D721Med (cell line): ENCODE measurements at places on chromosomes 4 and X.

GRCh38 chr4:189185810-189186432 is 754.8 kb upstream of the FRG1 start:
- no peak for DNase-seq

GRCh38 chrX:49232525-49232924 is 615 bp downstream of the CACNA1F start:
- no peak for DNase-seq

- no peak for DNase-seq
These were observed 21.7 kb downstream of the PDLIM3 start for GRCh38 chr4:185513489-185514181.

GRCh38 chrX:20529711-20530110 is 263.0 kb upstream of the RPS6KA3 start:
- DNase-seq = no peak

DNA sequence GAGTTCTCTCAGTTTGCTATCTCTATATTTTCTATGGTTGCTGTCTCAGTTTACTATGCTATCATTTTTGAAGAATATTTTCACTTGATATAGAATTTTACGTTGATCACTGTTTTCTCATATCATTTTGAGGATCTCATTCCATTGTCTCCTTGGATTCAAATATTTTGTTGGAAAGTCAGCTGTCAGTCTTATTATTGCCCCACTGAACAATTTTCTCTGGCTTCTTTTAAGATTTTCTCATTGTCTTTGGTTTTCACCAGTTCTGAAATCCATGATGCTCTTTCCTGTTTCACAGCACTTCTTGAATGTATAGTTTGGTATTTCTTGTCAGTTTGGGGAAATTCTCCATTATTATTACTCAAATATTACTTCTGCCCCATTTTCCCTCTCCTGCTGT is 81.1 kb downstream of the ENPP6 start:
- DNase-seq = no peak

DNA sequence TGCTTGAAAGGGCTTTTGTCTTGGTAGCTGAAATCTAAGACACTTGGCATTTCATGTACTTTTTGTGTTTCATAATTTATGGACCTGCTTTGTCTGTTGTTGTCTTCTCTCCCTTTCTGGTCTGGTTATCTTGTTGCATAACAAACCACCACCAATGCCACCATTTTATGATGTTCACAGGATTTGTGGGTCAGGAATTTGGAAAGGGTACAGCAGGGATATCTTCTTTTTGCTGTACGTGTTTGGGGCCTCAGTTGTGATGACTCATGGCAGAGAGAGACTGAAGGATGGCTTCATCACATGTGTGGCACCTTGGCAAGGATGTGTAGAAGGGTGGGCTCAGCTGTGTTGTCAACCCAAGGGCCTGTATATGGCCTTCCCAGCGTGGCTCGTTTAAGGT is 35.2 kb downstream of the KDM6A start:
- DNase-seq = no peak

DNA sequence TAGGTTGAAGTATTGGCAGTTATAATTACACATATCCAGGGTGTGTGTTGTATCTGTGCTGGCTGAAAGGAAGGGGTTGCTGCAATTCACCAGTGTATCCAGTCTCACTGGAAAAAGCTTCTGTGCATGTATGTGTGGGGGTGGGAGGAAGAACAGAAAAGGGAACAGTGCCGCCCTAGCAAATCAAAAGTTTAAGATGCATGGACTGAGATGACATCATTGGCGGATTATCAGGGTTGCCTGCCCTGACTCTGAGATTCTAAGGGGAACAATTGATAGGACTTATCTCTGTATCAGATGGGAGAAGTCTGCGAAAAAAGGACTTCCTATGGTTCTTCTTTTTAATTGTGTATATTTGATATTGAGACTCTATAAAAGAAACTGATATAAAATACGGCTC is 3.5 kb downstream of the SLC25A43 start:
- no peak for DNase-seq

GRCh38 chr4:3346146-3346545 is 53.3 kb downstream of the RGS12 start:
- DNase-seq = no peak

- no peak for DNase-seq
These were observed 14.7 kb upstream of the C1QTNF7 start for GRCh38 chr4:15413010-15413622.

DNA sequence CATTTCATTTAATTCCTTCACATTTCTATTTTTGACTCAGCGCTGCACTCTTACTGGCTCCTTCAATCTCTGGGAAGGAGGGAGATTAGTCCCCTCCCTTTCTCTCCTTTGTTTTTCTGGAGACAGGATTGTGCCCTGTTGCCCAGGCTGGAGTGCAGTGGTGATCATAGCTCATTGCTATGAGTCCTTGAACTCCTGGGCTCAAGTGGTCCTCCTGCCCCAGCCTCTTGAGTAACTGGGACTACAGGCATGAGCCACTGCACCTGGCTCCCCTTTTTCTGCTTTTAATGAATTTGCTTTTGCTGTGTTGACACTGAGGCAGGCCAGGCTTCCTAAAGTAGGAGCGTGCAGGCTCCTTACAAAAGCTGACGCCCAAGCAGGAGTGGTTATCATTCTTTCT is 10.5 kb downstream of the TBC1D14 start:
- DNase-seq = no peak

DNA sequence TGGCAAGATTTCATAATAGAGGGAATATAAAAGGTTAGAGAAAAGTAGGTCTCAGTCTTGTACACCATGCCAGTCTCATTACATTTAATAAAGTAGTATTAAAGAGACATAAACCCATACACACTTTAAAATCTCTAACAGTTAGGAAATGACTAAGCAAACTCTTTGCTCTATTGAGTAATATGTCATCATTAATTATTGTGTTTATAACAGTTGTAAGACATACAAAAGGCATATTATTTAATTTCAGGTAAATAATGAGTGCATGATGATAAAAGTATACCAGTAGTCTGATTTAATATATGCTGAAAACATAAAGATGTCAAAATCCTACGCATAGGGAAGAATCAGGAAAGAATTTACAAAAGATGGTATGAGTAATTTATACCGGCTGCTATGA is 31.0 kb upstream of the FGG start:
- DNase-seq = no peak

DNA sequence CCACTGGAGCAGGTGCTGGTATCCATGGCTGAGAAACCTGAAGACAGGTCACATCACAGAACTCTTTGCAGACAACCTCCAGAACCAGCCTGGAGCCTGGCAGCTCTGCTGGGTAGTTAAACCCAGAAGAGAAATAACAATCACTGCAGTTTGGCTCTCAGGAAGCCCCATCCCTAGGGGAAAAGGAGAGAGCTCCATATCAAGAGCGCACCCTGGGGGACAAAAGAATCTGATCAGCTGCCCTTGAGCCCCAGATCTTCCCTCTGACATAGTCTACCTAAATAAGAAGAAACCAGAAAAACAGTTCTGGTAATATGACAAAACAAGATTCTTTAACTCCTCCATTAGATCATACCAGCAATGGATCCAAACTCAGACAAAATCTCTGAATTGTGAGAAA is 823.2 kb upstream of the FRG1 start:
- DNase-seq = no peak

DNA sequence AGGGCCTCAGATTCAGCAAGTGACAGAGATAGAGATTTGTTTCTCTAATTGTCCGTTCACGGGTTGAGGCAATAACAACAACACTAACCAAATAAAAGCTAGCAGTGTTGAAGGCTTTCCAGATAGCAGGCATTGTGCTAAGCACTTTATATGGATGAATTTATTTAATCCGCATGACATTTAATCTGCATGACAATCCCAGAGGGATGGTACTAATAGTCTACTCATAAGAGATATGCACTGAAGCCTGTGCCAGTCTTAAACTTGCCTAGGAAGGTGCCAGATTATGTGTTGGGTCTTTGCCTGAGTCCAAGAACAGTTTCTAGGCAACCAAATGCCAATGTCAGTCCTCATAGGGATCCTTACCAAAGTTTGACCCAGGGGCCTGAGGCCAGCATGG is 37.7 kb upstream of the FAT1 start:
- no peak for DNase-seq

- no peak for DNase-seq
These were observed 47.2 kb upstream of the LAS1L start for GRCh38 chrX:65581661-65582339.

- no peak for DNase-seq
These were observed 16.0 kb upstream of the TLR8 start for GRCh38 chrX:12890467-12890866.

DNA sequence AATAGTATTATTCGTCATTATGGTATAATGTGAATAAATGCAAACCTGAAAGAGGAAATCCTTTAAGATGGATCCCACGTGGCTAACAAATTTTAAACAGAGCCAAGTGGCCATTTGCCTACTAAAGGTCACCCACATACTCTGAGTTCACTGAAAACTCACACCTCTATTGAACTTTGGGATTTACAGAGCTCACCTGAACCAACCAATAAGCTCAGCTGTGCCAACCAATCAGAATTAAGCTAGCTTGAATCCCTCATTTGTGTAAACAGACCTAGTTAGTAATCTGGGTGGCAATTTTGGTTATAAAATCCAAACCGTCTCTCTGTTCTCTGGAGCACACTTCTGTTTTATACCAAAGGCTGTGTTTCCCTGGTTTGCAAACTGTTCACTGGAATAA is 5.4 kb upstream of the NUDT9 start:
- DNase-seq = no peak

DNA sequence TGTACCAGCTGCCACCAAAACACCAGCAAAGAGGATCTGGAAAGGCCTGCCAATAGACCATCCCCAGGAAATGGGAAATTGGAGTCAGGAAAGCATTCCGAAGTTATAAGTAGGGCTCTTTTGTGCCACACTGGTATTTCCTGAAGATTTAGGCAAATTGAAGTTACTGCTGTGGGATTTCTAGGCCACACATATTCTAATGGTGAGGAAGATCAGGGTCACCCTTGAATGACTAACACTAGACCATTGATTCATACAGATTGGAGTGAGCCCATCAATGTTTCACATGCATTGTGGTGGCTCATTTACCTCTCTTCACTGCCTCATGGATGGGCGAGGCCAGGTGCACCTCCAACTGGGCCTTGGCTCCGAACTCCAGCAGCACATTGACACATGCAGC is 22.6 kb downstream of the ASB11 start:
- no peak for DNase-seq

DNA sequence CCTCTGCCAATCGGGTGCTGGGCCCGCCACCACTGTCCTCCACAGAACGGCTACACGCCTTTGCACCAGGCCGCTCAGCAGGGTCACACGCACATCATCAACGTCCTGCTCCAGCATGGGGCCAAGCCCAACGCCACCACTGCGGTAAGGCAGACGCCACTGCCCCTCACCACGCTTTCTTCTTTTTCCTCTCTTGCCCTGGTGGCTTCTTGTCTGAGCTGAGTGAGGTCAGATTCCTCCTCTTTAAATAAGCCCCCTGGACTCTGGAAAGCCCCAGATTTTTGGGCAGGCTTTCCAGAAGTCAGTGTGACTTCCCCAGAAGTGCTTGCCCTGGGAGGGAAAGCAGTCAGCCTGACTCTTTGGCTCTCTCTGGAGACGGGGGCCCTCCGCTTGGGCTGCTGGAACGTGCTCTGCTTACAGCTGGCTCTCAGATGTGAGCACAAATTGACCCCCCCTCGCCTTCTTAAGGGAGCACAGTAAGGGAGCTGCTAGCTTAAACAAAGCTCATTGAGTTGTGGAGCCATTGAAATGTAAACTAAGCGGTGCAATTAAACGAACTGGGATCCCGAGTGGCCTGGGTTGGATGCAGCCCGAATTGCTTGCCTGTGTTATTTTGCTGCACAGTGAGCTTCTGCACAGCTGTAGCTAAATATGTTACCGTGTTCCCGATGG is 243.1 kb downstream of the ANK2 start:
- DNase-seq = no peak

DNA sequence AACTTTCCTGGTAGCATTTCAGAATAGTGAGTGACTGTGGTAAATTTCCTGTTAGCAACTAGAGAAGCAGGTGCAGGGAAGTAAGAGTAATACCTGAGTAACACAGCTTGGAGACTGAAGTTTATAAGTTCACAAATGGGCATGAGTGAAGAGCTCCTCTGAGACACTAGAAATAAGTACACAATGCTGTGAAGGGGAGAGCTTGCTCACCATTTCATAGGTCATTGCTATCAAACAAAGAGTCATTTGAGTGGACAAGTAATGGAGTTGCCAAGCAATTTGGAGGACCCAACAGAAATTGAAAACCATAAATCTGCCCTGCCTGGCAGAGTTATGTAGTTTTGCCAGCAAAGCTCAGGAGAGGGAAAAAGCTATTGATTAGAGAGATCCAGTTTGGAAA is 523.6 kb downstream of the TRAM1L1 start:
- DNase-seq = no peak

DNA sequence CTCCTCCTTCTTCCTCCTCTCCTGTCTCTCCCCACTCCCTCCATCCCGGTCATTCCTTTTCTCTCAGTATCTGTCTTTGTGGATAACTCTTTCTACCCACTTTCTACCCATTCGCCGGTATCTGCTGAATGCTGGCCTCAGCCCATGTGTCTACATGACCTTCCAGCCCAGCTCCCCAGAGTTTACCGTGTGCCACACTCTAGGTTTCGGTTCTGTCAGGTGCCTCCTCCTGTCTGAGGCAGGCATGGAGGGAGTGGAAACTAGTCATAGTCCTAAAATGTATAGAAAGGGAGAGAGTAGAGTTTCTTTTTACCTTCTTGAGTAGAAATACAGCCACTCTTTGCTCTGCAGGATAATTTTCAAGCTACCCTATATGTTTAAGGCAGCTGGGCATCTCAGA is 33.5 kb upstream of the SCRG1 start:
- no peak for DNase-seq

DNA sequence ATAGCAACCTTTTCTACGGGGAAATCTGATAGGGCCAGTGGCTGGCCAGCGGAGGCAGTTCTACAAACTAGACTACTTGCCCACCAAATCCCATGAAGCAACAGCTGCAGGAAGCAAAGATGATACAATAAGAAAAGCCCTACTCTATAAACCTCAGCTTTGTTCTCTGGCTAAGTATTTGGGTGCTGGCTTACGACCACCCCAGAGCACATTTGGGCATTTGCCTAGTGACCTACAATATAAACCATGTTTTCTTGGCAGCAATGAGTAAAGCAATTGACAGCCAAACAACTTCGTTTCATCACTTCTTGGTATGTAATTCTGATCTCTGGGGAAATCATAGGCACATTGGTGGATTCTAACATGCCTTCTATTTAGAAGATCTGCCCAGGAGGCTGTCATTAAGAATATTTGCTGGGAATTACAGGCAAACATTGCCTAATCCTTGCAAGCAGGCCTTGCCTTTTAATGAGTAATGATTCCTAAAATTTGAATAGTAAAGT is 7.5 kb upstream of the LHFPL1 start:
- DNase-seq = no peak

DNA sequence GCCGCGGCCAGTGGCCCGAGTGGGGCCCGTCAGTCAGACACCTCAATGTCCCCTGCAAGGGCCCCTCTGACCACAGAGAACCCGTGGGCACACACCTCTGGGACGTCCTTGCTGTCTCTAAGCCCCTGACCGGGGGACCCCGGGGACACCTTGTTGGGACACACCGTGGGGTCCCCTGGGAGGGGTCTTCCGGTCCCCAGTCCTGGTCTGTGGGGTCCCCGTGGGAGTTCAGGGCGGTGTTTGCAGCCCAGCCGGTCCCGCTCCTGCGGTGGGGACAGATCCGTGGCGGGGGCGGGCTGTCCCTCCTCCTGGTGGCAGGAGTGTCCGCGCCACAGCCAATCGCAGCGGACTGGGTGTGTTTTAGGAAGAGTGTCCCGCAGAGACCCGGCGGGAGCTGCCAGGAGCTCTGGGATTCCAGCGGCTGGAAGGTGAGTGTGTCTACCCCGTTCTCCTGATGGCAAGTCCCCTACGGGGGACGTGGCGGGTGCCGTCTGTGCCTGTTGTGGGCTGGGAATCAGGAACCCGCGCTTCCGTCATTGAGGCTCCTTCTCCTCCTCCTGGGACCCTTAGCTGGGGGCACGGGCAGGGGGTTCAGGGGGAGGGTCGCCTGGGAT is 5.1 kb upstream of the PLCXD1 start:
- no peak for DNase-seq
